ENCODE measurements at places on chromosomes 6 and 20.

- no peak for DNase-seq
Measured at GRCh38 chr6:170265655-170266054, 25.2 kb downstream of the DLL1 start.

DNA sequence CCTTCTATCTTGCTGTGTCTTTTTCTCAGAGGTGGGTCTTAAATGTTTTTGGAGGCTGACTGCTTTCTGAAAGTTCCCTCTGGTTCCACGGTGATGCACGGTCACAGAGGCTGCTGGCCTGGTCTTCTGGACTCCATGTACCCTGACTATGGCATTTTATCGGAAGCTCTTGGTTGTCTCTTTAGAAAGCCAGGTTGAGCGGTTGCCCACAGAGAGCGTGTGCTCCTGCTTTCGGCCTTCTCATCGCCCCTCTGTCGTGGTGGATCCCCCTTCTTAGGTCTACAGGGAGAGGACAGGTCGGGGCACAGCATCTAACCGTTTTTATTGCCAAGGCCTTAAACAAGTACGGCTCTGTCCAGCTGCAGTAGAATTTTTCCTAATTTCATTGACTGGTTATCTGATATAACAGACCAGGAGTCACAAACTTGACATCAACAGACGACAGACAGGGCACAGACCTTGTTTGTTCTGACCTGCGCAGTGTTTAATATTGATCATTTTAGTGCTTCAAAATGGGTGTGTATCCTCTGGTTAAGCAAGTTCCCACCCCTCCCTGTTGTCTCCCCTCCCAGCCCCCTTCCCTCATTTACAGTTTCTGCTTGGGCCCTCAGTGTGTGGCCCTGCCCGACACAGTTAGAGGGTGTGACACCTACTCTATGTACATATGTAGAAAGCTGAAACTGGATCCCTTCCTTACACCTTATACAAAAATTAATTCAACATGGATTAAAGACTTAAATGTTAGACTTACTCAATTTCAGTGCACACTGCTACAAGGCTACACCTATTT is 24.7 kb downstream of the SYTL3 start:
- no peak for DNase-seq

DNA sequence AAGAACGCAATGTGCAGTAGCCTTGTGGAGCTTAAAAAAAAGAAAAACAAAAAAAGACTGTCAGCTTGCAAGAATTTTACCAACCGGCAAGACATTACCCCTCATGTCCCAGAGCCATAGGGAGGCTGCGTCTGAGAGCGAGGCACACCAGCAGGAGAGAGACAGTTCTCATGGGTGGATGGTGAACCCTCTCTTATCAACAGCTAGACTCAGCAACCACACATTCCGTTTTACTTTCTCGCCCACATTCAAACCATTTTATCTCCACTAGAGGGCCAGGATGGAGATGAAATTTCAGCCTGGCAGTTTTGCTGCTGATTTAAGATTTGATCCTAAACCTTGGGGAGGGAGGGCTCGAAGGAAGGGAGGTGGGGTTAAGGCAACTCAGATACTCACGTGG is 247.0 kb downstream of the ATXN1 start:
- peak; percentile 46 for DNase-seq

- DNase-seq: no peak
Measured at GRCh38 chr6:157804448-157805327, 18.4 kb upstream of the SNX9 start.

DNA sequence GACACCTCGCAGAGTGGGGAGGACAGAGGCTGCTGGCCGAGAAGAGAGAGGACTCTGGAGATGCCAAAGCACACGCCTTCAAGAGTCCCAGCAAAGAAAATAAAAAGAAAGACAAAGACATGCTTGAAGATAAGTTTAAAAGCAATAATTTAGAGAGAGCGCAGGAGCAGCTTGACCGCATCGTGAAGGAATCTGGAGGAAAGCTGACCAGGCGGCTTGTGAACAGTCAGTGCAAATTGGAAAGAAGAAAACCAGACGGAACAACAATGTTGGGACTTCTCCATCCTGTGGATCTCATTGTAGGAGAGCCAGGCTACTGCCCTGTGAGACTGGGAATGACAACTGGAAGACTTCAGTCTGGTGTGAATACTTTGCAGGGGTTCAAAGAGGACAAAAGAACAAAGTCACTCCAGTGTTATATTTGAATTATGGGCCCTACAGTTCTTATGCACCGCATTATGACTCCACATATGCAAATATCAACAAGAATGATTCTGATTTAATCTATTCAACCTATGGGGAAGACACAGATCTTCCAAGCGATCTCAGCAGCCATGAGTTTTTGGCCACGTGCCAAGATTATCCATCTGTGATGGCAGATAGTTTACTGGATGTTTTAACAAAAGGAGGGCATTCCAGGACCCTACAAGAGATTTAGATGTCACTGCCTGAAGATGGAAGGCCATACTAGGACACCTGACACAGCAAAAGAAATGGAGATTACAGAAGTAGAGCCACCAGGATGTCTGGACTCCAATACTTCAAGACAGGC is 52.2 kb downstream of the REV3L start:
- no peak for DNase-seq

GRCh38 chr6:2948228-2949025 is 22.9 kb downstream of the SERPINB6 start:
- no peak for DNase-seq

GRCh38 chr6:3421791-3422434 is 34.9 kb downstream of the SLC22A23 start:
- no peak for DNase-seq
